ENCODE measurements at places on chromosomes 5 and 9.
A peak's percentile ranks its signal among the peaks of the same experiment; 100 is the strongest.

GRCh38 chr5:150513375-150514309, 5.7 kb downstream of the NDST1 start:
- DNase-seq: no peak

- no peak for DNase-seq
These were observed 3.0 kb downstream of the RAD23B start for GRCh38 chr9:107286057-107286456.

DNA sequence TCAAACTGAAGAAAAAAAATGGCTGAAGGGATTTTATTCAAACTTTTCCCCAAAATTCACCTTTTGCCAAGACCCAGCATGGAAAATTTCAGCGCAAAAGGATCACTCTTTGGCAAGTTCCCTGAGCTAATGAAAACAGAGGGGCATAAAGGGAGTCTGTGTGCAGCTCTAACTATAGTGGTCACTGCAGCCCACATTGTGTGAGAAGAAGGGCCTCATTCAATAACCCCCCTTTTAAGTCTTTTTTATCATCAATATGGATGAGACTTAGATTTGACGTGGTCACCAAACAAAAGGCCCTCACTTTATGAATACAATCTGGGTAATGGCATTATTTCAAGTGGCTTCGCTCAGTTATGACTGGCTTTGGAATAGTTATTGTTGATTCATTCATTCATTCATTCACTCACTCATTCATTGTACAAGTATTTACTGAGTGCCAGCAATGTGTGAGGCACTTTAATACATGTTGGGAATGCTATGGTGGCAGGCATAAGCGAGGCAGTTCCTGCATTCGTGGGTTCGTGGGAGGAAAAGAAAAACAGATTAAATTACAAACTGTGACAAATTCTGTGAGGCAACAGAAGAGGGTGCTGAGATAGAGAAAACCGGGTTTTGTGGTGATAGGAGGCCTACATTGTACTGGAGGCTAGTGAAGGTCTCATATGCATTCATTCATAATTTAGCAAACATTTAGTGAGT, 145.7 kb upstream of the KLF4 start:
- no peak for DNase-seq

DNA sequence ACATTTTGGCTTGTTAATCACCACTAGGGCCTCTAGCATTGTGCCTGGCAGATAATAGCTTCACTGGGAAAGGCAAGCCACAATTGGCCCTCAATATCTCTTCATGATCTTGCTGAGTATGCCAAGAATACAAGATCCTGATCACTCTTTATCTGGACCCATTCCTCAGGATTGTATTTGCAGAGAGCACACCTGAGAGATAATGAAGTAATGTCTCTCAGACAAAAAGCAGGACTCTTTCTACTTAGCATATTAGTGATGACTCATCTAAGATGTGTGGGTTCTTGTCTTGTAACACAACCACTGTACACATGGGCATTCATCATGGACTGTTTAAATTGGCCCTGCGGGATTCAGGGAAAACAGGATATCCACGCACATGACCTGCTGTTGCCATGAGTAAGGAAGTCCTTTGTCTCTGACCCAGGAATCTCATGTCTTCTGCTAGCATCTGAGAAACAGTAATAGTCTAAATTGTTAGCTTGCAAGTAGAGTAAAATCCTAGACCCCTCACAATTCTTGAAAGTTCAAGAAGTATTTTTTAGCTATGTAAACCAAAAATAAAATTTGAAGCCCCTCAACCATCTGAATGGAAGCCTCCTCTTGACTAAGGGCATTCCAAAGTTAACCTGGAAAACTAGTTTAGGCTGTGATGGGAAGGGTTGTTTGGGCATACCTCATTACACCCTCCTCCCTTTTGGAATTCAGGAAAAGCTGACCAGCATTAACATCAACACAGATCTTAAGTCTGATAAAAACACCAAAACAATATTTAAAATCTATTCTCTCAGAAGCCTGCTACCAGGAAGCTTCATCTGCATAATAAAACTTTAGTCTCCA, 28.0 kb upstream of the NFIL3 start:
- DNase-seq: no peak

DNA sequence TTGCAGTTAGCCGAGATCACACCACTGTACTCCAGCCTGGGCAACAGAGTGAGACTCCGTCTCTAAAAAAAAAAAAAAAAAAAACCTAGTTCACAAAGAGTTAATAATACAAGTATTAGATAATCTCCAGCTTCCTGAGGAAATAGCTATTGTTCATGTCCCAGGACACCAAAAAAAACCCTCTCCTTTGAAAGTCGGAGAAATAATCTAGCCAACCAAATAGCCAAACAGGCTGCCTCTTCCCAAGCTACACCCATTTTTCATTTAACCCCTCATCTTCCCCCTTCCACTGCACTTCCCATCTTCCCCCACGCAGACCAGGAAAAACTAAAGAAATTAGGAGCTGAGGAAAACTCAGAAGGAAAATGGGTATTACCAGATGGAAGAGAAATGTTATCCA, 23.6 kb downstream of the CNOT8 start:
- no peak for DNase-seq

- no peak for DNase-seq
These were observed 28.6 kb downstream of the UGCG start for GRCh38 chr9:111925017-111925770.

DNA sequence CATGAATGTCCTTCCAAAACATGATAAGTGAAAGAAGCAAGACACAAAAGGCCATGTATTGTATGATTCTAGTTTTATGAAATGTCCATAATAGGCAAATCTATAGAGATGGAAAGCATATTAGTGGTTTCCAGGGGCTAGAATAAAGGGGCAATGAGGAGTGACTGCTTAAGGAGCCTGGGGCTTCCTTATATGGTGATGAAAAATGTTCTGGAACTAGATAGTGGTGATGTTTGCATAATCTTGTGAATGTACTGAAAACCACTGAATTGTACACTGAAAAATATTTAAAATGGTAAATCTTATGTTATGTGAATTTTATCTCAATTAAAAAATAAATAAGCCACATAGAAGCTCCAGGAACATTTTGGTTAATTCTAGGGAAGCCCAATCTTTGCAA, 144.4 kb upstream of the ANKRD55 start:
- DNase-seq: no peak

- DNase-seq: no peak
These were observed 47.4 kb downstream of the POLK start for GRCh38 chr5:75558981-75559632.

- no peak for DNase-seq
These were observed 352.6 kb upstream of the PANK3 start for GRCh38 chr5:168931638-168932345.

- no peak for DNase-seq
These were observed 53.4 kb downstream of the SNX18 start for GRCh38 chr5:54570916-54571315.

DNA sequence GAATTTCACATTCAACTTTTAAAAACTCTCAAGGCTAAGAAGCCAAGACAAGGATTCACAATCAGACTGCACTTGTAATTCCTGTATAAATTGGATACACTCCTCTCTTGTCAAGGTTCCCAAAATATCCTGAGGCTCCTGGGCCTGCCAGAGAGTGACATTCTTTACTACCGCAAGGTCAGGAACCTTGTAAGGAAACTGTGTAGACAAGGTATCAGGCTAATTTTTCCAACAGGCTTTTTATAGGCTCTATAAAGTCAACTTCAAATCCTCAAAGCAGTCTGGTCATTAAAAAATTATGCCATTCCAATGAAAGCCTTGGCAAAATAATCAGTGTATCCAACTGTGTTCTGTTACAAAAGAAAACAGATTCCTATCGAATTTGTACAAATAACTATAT, 15.5 kb upstream of the PAIP1 start:
- DNase-seq: no peak

DNA sequence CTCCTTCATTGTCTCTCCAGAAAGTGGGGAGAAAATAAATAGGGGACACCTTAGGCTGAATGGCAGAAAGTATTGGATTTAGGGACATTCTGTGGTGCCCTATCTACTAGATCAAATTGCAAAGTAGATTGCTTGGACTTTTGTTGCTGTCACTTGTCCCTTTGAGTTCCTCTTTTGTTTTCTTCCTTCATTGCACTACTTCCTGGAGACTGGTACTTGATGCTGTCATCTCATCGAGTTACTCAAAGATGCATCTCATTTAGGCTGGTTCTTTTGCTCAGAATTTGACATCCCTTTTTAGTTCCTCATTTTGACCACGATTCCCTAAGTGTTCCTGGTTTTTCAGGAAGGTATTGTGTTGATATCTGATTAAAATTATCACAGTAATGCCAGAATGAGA, 137.6 kb downstream of the ADGRV1 start:
- DNase-seq: no peak

DNA sequence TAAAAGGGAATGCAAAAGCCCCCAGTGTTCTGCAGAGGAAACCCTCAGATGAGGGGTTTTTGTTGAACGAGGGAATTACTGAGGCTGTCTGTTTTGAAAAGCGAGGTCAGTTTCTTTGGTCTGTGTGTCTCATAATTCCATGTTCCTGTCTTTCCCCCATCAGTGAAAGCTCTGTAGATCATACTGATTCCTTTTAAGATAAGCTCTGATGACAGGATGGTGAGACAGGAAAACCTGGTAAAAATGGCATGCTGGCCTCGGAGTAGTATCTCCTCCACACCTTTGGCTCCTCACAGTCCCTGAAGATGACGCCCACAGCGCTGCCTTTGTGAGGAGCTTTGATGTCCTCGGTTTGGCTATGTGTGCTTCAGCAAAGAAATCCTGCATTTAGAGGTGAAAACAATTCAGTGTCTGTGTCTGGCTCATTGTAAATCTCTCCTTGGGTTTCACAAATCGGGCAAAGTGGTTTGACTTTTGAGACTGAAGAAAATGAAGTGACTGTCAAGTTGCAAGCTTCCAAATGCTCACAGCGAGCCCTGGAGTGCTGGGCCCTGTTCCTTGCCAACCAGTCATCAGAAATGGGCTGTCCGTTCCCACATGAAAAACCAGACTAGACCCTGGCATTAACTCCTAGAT, 124.9 kb upstream of the ICE1 start:
- no peak for DNase-seq

- DNase-seq: no peak
These were observed 524.1 kb downstream of the TMEM38B start for GRCh38 chr9:106218427-106218826.

- DNase-seq: no peak
These were observed 469.0 kb upstream of the BRINP1 start for GRCh38 chr9:119838210-119838609.

GRCh38 chr5:92505145-92505544, 1075.9 kb downstream of the NR2F1-AS1 start:
- DNase-seq: no peak

GRCh38 chr5:93342563-93343061, 238.4 kb downstream of the NR2F1-AS1 start:
- no peak for DNase-seq

GRCh38 chr9:130785940-130786508, 49.0 kb upstream of the ABL1 start:
- no peak for DNase-seq

DNA sequence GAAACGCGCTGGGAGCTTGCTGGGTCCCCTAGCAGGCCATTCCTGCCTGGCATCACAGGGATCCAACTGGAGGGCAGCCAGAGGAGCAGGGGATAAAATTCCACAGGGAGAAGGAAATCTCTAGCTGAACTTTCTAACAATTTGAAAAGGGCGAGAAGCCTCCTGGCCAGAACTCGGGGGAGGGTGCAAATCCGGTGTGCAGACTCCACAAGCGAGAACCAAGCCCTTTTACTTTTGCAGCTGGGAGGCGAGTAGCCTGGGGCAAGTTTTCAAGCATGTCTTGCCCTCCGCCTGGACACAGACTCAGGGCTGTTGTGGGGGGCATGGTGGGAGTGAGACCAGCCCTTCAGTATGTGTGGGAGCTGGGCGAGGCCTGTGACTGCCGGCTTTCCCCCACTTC, 14.3 kb upstream of the POU5F2 start:
- no peak for DNase-seq

DNA sequence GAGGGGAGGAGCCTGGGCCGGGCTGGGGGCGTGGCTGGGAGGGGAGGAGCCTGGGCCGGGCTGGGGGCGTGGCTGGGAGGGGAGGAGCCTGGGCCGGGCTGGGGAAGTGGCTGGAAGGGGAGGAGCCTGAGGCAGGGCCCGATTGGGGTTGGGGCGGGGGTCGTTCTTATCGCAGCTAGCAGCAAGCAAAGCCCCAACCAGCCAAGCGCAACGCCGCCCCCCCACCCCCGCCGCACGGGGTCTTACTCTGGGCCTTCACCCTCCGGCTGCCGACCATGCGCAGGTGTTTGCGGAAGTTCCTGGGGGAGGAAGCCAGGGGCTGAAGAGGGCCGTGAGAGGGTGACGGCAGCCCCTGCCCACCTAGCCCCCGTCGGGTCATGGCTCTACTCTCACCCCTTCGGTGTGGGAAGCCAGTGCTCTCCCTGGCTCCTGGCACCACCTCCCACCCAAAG, 5.0 kb downstream of the NSMF start:
- DNase-seq: peak; percentile 48

- DNase-seq: no peak
These were observed 35.7 kb downstream of the RASGRF2 start for GRCh38 chr5:80995908-80996307.

GRCh38 chr5:17314907-17315471, 97.6 kb downstream of the BASP1 start:
- no peak for DNase-seq

DNA sequence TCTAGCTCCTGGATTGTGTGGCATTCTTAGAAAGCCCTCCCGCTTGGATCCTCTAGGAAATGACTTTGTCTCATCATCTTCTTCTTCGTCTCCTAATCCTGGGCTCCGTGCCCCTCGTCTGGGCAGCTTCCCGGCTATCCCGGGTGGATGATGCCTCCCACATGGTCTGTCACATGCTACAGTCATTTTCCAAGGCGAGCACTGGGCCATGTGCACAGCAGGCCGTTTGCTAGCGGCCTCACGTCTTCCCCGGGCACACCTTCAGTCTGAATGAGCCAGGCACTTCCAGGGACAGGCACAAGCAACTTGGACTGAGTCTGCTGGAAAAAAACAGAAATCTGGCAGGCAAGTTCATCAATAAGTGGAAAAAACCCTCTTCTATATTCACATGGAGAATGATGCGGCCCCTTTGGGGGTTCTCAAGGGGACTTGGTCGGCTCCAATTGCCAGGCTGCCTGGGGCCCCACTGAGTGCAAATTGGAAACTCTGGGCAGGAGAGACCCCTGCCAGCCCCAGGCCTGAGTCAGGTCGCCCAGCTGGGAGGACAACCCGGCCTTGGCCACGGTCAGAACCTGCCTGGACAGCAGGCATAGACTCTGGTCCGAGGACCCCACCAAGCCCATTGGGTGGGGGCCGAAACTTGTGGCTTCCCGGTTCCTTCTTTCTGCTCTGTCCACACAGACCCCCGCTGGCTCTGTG, 11.1 kb upstream of the WNK2 start:
- no peak for DNase-seq

- DNase-seq: no peak
These were observed 51.7 kb upstream of the CAMK4 start for GRCh38 chr5:111172504-111172903.

- DNase-seq: no peak
These were observed 250.3 kb downstream of the TRIM32 start for GRCh38 chr9:116937361-116937760.
